Brain microvascular endothelial cell (primary cell): ENCODE measurements at places on chromosomes 1 and 21.

DNA sequence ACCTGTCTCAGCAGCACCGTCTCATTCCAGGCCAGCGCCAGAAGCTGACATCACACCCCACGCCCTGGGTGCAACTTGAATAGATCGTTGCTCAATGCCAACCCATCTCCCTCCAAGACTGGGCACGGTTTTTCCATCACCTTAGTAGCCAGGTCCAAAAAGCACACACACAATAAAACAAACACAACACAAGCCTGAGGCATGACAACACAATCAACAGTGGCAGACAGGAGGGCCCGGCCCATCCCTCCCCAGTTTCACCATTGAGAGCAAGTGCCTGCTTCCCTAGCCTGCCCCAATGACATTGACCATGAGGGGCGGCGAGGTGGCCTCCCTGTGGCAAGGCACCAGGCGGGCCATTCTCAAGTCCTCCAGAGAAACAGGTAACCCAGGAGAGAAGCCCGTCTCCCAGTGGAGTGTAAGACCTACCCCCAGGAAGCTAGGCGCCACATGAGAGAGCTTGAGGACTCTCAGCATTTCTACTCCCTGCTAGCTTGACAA lies 2.7 kb downstream of the IFFO2 start:
- no peak for DNase-seq

DNA sequence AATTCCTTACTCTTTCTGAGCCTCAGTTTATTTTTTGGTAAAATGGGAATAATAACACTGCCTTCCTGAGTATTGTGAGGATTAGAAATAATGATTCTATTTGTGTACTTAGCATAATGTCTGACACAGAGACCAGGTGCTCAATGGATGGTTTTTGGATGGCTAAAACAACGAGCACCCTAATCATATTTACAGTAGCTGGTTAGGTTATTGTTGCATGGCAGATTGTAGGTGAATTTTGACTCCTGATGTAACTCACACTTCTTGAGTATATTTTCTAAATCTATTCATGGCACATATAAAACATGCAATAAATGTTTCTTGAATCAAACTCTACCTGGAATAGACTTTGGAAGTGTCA lies 11.9 kb upstream of the DUSP10 start:
- no peak for DNase-seq

DNA sequence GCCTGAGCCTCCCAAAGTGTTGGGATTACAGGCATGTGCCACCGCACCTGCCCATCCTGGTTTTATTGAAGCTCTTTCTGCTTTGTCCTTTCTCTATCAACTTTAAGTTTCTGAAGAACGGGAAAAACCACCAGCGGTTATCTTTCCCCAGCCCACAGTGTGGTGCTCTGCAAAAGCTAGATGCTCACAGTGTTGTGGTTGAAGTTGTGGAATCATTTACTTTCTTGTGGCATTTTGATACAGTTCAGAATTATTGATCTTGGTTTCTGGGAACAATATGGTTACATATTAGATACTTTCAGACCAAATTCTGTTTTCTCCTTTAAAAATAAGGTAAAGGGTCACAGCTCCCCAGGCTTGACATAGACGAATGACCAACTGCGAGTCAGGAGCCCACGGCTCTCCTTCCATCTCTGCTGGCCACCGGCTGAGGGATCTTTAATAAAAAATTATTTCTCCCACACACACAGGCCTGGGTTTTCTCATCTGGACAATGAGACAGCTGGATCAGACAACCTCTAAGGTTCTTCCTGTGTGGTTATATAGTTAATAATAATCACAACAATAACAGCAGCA lies 385.3 kb downstream of the SETD4 start:
- no peak for DNase-seq

GRCh38 chr1:204077979-204078696 lies 5.2 kb downstream of the SOX13 start:
- DNase-seq, result peak; percentile 51

GRCh38 chr1:173866413-173867115 lies 1.2 kb downstream of the GAS5 start:
- no peak for DNase-seq

- DNase-seq, result peak; percentile 54
Observed at GRCh38 chr1:43293896-43294760, 6.7 kb upstream of the TIE1 start.

DNA sequence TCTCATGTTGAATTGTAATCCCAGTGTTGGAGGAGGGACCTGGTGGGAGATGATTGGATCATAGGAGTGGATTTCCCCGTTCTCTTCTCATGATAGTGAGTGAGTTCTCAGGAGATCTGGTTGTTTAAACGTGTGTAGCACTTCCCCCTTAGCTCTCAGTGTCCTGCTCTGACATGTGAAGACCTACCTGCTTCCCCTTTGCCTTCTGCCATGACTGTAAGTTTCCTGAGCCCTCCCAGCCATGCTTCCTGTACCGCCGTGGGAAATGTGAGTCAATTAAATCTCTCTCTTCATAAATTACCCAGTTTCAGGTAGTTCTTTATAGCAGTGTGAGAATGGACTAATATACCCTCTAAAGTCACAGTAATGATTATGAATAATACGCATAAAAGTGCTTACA lies 248.4 kb upstream of the LRRC7 start:
- DNase-seq, result no peak

- no peak for DNase-seq
Observed at GRCh38 chr1:113255720-113256347, 134.5 kb upstream of the MAGI3 start.

GRCh38 chr1:183315991-183316758 lies 102.0 kb downstream of the NMNAT2 start:
- no peak for DNase-seq

DNA sequence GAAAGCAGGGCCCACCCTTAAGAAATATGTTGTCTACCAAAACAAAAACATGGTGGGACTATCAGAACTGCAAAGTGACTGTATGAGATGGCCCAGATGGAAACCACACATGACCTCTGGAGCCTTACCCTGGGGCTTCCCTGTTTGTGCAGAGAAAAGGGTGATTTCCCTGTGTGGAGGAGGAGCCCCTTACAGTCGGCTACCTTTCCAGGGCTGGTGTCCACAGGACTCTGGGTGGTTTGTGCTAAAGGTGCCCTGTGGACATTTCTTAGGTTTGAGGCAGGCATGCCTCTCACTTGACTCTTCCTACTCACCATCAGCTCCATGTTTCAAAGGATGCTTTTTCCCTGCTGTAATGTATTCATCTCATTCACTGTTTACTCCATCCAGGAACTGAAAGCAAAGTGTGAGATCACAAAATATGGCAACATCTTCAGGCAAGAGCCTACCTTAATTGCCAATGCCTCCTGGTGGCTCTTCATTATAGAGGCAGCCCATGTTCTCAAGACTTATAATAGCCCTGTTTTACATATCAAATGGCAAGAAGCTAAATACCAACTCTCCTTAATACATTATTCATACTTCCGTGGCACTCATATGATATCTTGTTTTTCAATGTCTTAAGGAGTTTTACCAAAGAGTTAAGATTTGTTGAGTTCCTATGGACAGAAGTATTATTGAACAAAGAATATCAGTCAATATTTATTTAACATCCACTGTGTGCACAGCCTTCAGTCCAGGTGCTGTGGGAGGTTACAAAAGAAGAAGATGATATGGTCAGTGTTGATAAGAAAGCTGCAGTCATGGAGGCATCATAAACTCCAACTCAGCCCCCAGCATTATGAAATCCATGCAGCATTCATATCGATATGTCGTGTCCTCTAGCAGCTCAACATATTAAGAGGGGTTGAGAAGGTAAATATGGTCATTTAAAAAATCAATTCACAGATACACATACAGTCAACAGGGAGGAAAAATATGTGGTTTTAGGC lies 15.5 kb upstream of the TFF3 start:
- DNase-seq, result no peak

DNA sequence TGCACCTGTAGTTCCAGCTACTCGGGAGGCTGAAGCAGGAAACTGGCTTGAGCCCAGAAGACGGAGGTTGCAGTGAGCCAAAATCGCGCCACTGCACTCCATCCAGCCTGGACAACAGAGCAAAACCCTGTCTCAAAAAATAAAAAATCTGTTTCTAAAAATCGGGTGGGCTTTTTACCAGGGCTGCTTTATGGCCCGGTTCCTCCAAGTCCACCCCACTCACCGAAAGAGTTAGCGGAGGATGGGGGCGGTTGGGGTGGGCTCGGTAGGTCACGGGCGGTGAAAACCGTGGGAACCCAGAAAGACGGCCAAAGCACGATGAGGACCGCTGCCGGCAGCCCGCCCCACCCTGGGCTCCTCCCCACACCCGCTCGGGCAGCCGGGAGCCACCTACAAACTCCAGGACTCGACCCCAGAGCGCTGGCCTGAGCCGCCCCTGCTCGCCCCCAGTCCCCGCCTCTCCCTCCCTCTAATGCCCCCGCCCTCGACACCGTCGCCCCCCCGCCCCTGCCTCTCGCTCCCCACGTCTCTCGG lies 846 bp upstream of the PER3 start:
- peak; percentile 4 for DNase-seq

- DNase-seq, result peak; percentile 11
Observed at GRCh38 chr1:27117733-27118439, 37.0 kb downstream of the SLC9A1 start.

DNA sequence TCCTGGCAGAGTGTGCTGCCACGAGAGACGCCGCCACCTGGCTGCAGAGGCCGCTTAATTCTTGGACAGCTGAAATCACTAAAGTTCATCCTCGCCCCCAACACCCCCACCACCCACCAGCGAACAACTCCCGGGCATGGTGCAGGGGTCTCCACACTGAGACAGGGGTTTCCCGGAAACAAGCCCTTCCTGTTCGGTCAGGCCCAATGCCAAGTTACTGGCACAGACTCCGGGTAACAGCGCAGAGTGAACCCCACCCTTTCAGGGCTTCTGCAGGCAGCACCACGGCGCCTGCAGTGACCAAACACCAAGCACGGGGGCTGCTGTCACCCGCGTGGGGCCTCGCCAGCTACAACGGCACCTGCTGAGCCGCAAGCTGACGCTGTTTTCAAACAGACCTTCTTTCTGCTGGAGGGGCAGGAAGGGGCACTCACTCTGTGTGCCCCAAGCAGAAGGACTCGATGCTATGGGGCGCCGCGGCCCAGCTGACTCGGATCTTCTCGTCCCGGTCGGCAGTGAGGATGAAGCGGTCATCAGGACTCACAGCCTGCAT lies 17.4 kb downstream of the WDR4 start:
- no peak for DNase-seq

DNA sequence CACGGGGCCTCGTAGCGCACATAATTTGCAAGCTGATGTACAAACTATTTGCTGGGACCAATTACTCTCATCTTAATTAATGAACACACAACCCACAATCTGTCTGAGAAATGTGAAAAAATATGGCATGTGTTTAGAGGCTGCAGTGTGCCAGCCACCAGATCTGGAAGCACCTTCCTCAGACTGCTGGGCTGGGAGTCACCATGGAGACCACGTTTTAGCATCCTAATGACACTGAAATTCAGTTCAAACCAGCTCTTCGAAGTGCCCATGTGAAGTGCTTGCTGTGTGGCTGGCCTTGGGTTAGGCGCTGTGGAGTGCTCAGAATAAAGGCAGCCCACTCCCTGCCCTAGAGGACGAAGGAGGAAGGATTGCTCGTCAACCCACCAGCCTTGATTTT lies 482.4 kb downstream of the OMA1 start:
- DNase-seq, result no peak

DNA sequence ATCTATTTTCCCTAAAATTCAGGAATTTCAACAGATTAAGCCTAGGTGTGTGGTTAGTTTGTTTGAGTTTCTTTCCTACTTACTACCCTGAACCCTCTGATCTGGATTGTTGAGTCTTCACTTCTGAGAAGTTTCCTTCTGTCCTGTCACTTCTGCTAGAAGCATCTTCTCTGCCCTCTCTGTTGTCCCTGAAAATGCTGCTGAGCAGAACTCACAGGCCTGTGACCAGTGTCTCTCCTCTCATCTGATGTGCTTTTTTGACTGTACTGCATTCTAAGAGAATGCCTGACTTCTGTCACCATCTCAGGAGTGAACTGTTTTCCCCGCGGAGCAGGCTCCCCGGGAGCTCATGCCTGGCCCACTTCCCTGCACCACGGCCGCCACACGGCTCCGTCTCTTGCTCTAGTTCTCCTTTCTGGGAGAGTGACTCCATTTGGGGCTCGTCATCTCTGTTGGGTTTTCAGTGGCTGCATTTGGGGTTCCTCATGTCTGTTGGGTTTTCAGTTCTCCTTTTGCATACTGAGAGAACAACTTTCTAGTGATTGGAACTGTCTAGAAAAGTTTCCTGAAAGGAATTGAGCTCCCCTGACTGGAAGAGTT lies 77.9 kb downstream of the POFUT2 start:
- DNase-seq, result no peak

GRCh38 chr1:147735423-147735822 lies 25.0 kb downstream of the GJA5 start:
- no peak for DNase-seq

DNA sequence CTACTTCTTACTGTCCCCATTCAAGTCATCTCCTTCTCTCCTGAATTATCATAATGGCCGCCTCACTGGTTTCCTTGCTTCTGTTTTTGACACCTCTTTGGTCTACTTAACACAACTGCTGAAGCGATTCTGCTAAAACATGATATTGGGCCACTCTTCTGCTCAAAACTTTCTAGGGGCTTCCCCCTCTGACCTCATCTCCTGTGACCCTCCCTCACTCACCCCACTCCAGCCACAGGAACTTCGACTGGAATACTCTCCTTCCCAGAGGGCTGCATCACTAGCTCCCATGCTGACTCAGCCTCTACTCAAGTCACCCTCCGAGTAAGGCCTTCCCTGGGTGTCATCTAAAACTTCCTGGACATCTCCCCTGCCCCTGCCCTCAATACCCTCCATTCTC lies 35.7 kb downstream of the NRIP1 start:
- DNase-seq, result no peak

DNA sequence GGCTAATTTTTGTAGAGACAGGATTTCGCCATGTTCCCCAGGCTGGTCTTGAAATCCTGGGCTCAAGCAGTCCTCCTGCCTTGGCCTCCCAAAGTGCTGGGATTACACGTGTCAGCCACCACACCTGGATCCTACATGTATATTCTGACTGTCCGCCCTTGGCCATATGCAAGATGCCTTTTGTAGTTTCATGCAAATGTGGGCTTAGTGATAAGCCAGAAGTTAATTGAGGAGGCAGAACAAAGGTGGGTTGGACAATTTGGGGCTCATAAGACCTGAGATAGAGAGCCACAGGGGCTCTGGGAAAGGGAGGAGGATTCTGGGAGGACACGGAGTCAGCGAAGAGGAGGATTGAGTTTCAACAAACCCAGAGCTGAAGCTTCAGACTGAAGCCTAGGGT lies 24.9 kb downstream of the ALPL start:
- no peak for DNase-seq

GRCh38 chr1:183063349-183063748 lies 40.1 kb downstream of the LAMC1 start:
- no peak for DNase-seq

- peak; percentile 81 for DNase-seq
Observed at GRCh38 chr1:234730770-234731568, 121.0 kb upstream of the IRF2BP2 start.

GRCh38 chr1:18947570-18947969 lies 8.9 kb downstream of the IFFO2 start:
- DNase-seq, result no peak

DNA sequence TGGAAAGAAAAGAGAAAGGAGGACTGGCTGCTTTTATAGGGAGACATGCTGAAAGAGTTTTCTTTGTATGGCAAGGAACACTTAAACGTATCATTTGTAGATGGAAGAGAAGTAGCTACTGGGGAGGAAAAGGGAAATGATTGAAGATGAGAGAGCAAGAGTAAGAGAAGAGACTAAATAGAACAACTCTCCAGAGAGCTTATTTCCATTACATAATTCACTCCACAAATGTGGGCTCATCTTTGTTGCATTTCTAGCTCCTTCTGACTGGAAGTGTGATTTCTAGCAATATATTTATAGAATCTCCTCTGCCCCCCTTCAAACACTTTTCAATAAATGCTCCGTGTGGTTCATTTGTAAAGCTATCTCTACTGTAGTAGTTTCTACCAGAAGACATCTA lies 71.0 kb downstream of the ST6GALNAC5 start:
- DNase-seq, result no peak
